Activated CD4-positive, alpha-beta T cell treated with anti-CD3 and anti-CD28 coated beads for 1 hour (primary cell): ENCODE measurements at places on chromosomes 7 and 10.

DNA sequence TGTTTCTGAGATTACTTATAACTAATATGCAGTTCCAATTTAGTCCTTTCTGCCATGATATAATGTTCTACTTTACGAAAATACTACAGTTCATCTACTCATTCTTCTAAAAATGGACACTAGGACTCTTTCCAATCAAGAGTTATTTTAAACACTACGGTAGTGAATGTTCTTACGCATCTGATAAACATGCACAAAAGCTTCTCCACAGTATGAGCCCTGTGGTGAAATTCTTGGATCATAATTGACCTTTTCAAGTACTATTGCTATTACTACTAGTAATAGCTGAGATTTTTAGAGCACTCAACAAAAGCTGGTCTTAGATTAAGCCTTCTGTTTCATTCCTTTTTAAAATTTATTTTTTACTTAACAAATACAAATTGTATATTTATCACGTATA lies 106.4 kb downstream of the CH25H start:
- DNase-seq = no peak

GRCh38 chr10:69049566-69049961 lies 38.3 kb upstream of the SRGN start:
- no peak for DNase-seq

GRCh38 chr7:901388-902154 lies 25.2 kb downstream of the GET4 start:
- no peak for DNase-seq

DNA sequence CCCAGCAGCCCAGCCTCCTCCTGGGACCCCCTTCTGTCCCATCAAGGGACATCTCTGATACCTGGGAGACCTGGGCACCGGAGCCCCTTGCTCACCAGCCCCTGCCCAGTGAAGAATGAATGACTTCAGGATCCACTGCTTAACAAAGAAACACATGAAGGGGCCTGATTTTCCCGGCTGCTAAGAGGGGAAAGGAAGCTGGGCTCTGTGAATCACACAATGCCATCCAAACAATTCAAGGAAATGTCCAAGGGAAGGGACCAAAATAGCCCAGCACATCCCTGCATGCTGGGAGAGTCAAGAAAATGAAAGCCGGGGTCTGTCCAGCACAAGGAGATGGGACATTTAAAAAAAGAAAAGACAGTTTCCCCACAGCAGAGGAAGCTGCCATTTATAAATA lies 128.7 kb upstream of the JCAD start:
- no peak for DNase-seq

DNA sequence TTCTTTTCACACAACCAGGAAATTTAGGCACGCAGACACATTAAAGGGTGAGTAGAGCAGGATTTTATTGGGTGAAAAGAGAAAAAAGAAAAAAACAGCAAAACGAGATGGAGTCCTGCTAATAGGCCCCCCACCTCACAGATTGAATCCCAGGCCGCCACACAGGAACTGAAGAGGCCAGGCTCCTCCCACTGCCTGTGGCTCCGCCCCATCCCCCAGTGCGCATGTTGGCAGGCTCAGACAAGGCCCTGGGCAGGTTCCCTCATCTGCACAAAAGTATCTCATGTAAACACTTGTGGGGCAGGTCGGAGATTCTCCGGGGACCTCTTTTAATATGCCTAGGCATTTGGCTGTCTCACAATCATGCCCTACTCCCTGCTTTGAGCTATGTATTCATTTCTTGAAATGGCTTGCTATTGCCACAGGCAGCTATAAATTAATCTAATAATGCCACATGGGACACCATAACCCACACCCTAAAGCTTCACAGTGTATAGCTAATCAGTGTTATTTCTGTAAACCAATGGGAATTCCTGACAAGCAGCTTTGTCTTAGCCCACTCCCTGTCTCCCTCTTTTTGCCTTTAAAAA lies 76.2 kb upstream of the KIF5B start:
- no peak for DNase-seq

- DNase-seq = no peak
Measured at GRCh38 chr7:126211875-126212274, 1040.9 kb downstream of the GRM8 start.

DNA sequence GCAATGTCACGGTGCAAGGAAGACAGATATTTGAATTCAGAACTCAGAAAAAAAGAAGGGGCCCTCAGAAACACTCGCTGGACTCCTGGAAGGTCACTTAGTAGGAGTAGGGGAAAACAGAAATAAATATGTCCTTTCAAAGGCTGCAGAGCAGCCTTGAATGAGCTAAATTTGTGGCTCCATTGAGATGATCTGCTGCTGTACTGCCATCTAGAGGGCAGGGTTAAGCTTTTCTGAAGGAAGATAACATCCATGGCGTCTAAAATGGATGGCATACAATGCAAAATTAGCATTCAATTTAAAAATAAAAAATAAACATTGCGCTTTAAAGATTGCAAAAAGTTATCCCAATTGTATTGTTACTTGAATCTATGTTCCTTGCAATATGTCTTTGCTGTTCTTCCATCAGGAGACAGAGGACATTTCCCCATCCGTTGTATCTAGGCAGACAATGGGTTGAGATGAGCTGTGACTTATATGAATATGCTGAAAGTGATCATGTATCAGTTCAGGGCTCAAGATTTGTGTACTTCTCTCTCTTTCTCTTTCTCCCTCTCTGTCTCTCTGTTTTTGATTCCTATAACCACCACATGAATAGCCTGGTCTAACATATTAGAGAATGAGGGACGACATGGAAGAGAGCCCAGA lies 642.2 kb downstream of the SH2D4B start:
- DNase-seq = no peak

GRCh38 chr10:24851629-24852028 lies 100.8 kb downstream of the PRTFDC1 start:
- DNase-seq = no peak

DNA sequence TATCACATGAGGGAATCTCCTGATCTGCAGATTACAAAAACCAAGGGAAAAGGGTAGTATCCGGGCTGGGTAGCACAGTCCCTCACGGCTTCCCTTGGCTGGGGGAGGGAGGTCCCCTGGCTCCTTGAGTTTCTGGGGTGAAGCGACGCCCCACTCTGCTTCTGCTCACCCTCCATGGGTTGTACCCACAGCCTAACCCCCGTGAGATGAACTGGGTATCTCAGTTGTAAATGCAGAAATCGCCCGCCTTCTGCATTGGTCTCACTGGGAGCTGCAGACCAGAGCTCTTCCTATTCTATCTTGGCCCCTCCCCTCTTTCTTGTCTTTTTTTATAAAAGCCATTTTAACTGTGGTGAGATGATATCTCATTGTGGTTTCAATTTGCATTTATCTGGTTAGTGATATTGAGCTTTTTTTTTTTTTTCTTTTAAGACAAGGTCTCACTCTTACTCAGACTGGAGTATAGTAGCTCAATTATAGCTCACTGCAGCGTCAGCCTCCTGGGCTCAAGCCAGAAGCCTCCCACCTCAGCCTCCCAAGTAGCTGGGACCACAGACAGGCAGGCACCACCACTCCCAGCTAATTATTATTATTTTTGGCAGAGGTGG lies 87.8 kb downstream of the ABCC2 start:
- no peak for DNase-seq

GRCh38 chr7:156196649-156197048 lies 384.4 kb upstream of the SHH start:
- DNase-seq = no peak

DNA sequence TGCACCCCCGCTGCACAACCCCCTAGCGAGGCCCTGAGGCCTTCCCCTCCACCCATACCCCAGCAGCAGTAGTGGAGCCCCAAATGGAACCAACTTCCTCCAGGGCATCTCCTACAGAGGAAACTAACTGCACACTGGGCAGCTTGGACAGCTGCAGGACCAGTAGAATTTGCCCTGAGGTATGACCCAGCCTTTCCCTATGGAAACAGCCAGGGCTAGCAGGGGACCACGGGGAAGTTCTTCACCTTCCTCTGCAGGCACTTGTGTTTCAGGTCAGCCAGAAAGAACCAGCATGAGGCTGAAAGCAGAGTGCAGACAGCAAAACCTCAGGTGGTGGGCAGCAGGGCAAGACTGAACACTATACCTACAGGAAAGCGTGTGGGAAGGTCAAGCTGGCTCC lies 5.7 kb upstream of the EEPD1 start:
- DNase-seq = no peak

GRCh38 chr10:59877191-59877671 lies 29.1 kb downstream of the CCDC6 start:
- DNase-seq = no peak

GRCh38 chr7:101705331-101705730 lies 76.2 kb upstream of the MYL10 start:
- DNase-seq = no peak

- no peak for DNase-seq
Measured at GRCh38 chr10:70396140-70396539, 7.8 kb upstream of the EIF4EBP2 start.

DNA sequence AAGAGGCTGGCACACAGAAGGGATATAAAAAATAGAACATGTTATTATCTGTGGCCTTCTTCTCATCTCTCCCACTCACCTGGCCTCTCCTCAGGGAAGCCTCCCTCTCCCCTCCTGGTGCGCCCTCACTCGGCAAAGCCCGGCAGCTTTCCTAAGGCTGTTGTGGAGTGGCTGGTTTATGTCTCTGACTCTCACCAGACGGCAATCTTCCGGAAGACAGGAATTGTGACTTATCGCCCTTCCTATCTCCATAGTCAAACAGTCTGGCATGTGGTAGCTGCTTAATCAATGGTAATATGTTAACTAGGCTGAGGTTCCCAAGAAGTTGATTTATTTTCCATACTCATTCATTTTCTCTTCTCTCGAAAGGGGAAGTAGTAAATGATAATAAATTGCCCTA lies 78.7 kb downstream of the ATXN7L1 start:
- no peak for DNase-seq

DNA sequence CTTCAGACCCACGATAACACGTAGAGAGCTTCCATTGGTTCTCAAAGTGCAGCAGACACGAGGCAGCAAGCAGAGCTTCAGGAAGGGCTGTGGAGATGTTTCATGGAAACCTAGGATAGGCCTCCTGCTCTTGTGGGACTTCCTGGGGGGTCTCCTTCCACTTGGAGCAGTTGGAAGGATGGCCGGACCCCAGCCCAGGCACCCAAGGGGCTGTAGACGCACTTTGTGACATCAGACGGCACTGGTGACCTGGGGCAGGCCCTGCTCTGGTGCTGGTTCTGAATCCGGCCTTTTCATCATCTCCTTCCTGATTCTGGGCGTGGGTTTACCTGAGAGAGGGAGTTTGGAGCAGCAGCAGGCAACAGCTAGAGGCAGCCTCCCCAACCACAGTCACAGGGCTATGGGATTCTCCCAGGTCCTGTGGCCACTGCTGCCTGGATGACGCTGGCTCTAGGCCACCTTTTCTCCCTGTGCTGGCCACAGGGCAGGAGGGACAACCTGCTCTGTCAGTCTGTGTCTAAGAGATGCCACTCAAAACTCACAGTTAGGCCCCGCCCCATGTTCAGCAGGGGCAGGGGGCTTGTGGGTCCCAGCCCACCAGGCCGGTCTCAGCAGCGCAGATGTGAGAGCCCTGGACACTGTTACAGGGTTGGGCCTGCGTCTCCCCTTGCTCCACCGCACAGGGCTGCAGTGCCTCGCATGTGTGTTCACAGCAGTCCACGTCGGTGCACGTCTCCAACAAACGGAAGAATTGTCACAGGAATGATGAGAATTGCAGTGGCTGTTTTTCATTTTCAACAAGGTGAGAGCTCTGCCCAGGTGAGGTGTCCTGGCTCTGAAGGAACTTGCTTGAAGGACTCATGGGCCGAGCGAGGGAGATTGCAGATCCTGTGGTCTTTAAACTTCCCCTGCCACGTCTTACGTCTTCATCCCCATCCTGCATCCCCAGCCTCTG lies 569.3 kb downstream of the TCERG1L start:
- DNase-seq = no peak

DNA sequence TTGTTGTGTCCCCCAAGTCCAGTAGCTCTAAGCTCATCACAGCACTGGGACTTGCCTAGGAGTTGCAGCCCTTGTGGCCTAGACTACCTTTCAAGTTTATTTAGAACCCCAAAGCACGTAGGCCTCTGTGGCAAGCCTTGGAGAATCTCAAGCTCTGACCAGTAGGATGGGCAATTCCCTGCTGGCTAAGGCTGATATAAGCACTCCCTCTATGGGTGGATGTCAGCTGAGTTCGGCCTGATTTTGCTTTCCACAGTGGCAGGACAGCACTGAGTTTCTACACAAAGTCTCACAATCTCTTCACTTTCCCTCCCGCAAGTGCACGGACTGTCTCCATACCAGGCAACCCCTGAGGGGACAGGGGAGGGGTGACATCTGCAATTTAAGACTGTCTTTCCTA lies 886.4 kb upstream of the LRRN3 start:
- no peak for DNase-seq

DNA sequence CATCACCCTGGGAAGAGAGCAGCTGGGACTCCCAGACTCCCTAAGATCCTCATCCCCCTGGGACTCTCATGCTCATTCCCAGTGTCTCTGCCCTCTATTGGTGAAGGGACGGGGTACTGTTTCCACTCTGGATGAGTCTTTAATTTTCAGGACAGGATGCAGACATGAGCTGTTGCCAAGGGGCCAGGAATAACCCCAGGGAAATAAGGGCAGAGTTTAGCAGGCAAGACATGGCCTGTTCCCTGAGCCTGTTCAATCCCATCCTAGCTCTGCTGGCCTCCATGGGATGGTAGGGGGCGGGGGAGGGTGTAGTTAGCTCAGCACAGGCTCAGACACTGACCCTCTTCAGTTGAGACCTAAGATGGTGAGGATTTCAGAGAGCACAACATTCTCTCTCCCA lies 14.0 kb downstream of the C10orf105 start:
- no peak for DNase-seq

DNA sequence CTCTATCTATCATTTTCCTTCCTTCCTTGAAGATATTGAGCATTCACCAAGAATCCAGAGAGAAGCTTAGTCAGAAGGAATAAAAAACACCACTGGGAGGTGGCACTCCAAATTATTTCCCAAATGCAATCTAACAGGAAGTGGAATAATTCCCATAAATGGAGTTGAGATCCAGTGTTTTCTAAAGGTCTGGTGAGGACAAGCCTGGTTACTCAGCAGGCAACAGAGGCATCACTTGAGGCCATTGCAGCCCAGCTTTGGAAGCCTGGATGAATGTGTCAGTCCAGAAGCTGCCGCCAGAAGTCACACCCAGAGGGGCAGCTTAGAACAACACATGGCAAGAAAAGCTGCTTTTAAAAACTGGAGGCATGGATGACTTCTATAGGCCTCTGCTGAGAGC lies 288.9 kb upstream of the KLF6 start:
- no peak for DNase-seq

DNA sequence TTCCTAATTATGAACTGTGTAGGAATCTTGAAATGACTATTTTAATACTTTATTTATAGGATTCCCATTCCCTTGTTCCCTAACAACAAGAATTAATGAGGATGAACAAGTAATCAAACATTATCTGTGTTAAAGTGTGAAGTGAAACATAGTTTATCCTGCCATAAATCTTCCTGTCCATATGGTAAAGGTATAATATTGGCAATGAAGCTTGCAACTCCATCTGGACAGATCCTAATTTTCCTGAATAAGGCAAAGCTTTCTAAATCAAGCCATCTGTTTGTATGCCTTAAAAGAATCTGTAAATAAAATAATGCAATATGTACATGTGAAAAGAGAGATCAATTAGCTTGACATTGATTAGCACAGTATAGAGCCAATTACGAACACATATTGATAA lies 529.0 kb downstream of the ANKRD7 start:
- DNase-seq = no peak

- no peak for DNase-seq
Measured at GRCh38 chr10:96619120-96619519, 32.3 kb upstream of the TM9SF3 start.
